ENCODE measurements at places on chromosomes 2 and 18.

- no peak for DNase-seq
These were observed 61.2 kb upstream of the RAB27B start for GRCh38 chr18:54767098-54767497.

- DNase-seq: no peak
These were observed 1.2 kb downstream of the CPO start for GRCh38 chr2:206940546-206940945.

- no peak for DNase-seq
These were observed 847.9 kb downstream of the ERBB4 start for GRCh38 chr2:211690736-211691135.

DNA sequence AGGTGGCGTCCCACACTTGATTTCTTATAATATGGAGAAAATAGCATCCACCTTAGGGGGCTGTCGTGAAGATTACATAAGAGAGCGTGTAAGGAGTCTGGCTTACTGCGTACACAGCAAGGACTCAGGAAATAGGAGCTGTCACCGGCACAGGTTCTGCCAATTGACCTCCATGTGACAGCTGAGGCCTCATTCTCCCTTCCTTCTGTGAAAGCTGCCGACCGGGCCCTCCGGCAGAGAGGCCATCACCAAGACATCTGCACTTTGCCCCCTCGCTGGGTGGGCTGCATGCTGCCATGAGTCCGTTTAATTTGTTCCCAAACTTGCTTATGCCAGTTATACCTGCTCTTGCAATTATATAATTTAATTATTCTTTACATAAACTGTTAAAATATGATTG lies 27.7 kb downstream of the HS1BP3 start:
- DNase-seq: no peak

DNA sequence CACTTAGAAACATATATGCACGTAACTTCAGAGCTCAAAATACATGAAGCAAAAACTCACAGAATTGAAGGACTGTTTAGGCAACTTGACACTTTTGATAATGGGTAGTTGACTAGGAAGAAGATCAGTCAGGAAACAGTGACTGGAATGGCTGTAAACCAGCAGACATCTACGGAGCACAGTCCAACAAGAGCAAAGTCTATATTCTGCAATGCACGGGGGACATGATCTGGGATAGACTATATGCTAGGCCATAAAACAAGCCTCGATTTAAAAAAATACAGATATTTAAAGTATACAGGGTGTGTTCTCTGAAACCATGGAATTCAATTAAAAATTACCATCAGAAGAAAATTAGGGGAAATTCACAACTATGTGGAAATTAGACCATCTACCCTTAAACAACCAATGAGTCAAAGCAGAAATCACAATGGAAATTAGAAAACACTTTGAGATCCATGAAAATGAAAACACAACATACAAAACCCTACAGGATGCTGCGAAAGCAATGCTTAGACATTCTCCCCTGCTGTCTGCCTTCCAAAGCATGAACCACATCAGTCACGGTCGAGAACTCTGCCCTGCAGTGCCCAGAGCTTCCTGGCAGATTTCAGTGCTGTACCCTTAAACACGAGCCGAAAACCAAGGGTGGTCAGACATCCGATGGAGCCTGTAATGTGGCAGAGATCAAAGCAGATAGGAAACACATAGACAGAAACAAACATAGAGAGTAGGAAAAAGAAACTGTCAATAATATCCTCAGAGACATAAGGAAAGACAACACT lies 651.9 kb upstream of the HS6ST1 start:
- DNase-seq: no peak

- no peak for DNase-seq
These were observed 61.3 kb downstream of the ATL2 start for GRCh38 chr2:38315707-38316333.

- no peak for DNase-seq
These were observed 7.3 kb downstream of the IL36G start for GRCh38 chr2:112985090-112985489.

DNA sequence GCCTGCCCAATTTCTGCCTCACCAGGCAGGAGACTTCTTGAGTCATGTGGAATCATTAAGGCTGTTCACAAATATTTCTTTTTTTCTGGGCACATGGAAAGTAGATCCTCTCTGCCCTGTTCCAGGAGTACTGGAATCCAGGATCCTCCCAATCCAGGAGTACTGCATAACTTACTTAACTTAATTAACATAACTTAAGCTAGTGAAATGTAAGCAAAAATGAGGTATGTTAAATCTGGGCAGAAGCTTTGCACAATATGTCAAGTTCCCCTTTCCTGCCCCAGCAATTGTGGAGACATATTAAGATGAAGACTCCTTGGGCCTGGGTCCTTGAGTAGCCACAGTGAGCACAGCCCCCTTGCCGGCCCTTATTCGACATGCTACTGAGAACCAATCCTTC lies 3.2 kb downstream of the CD207 start:
- DNase-seq: no peak

GRCh38 chr18:32918692-32919250 lies 145.9 kb upstream of the KLHL14 start:
- DNase-seq: no peak

- DNase-seq: no peak
These were observed 407.0 kb downstream of the SUCLG1 start for GRCh38 chr2:84052043-84052442.

GRCh38 chr2:47005687-47006086 lies 90.1 kb upstream of the MCFD2 start:
- DNase-seq: no peak

DNA sequence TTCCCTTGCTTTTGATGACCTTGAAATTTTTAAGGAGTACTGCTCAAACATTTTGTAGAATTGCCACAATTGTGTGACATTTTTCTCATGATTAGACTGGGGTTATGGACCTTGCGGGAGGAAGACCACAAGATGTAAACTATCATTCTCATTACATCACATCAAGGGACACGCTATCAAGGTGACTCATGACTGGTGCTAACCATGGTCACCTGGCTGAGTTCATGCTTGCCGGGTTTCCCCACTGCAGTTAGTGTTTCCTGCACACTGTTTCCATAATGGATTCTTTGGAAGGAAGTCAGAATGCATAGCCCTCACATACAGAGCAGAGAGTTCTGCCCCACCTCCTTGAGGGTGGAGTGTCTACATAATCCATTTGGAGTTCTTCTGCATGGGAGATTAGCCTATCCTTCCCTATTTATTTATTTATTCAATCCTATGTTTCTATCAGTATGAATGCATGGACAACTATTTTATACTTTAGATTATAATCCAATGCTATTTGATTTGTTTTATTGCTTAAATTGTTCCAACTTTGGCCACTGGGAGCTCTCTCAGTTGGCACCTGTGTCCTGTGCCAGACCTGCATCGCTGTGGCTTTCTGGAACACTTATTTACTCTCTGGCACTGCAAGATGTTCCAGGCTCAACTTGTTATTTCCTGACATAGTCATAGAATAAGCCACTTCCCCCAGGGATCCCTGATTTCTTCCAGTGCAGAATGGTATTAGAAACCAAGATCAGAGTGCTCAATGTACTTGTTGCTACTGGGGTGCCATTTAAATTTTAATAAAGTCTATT lies 6.0 kb downstream of the MC2R start:
- DNase-seq: no peak

DNA sequence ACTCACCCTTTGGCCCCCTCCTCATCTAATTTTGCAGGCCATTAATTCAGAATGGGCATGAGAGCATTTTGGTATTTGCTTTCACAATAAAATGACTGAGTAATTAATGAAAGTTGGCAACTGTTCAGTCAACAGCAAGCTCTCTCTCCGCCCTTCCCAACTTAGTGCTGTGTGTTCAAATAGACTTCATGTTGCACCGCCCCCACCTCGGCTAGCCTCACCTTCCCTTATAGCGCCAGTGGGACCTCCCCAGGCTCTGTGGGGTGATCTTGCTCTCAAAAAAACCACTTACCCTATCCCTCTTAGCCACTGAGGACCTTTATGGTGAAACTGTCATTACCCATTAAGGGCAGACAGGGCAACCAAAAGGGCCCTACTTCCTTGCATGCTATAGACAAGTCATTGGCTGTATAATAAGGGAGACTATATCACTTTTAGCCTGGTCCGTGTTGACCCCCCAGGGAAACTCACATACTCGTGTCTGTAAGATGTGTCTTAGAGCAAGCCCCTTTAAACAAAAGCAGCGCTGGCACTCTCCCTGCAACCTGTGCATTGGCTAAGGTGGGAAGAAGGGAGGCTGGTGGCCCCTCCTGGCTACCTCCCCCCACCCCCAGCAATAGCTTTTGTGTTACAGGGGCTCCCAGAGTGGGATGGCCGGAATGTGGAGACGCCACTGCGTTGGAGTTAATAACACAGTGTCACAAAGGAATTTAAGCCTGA lies 15.2 kb downstream of the EN1 start:
- DNase-seq: no peak

- no peak for DNase-seq
These were observed 61.5 kb upstream of the CTIF start for GRCh38 chr18:48477348-48477747.

DNA sequence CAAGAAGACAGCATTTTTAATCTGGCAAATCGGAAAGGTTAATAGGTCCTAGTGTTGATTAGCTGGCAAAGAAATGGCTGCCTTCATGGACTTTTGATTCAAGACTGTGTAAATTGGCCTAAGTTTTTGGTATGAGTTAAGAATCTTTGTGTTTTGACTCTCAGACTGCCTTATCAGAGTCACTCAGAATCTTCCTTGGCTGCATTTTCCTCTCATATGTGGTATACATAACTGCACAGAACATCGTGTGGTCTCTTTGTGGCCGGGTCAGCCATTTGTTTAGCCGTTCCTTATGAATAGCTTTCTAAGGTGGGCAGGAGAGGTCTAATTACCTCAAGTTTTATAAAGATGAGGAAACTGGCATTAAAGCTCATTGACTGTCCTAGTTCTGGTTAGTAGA lies 30.1 kb downstream of the CAB39 start:
- no peak for DNase-seq

- no peak for DNase-seq
These were observed 16.0 kb downstream of the SLC66A2 start for GRCh38 chr18:79935499-79935898.

- no peak for DNase-seq
These were observed 109.8 kb downstream of the PARD3B start for GRCh38 chr2:204655101-204655500.

DNA sequence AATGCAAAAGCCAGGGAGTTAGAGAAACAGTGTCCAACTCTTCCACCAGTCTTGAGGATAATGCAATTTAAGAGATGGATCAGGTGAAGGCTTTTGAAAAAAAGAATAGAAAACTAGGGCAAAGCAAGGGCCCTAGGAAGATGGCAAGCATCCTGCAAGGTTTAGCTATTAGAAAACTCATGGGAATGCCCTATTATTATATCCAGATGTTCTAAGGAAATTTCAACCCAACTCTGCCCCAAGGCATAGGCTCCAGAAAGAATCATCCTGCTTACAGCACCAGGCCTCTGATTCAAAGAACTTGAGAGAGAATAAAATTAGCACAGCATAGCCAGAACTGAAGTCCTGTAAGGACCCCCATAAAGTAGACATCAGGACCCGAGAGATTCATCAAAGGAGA lies 68.1 kb downstream of the EN1 start:
- DNase-seq: no peak

DNA sequence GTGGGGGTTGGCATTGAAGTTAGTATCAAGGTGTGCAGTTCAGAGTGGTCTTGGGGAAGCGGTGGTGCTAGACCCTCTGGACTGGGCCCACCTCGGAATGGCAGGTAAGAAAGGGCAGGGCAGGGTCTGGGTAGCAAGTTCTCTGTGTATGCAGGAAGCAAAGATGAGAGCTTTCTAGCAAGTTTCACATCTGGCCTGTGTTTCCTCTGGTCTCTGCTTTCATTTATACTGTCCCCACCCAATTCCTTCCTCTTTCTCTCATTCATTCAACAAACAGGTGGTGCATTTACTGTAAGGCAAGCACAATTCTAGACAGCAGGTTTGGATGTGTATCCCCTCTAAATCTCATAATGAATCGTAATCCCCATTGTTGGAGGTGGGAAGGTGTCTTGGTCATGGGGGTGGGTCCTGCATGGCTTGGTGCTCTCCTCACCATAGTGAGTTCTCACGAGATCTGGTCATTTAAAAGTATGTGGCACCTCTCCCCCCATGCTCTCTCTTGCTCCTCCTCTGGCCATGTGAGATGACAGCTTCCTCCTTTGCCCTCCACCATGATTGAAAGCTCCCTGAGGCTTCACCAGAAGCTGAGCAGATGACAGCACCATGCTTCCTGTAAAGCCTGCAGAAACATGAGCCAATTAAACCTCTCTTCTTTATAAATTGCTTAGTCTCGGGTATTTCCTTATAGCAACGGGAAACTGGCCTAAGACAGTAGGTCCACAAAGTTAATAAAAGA lies 51.8 kb downstream of the PKDCC start:
- no peak for DNase-seq

DNA sequence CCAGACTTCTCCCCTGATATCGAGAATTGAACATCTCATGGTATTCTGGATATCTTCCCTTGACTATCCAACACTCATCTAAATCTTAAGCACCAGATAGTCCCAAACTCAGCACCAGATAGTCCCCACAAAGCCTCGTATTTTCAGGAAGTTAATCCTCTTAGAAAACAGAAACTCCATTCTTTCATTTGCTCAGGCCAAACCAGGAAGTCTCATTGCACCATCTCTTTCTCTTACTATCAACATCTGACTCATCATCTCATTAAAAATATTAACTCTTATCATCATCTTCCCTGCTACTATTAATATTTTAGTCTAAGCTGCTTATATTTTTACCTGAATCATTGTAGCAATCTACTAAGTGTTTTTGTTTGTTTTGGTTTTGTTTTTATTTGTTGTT lies 286.4 kb downstream of the GALNT13 start:
- no peak for DNase-seq

DNA sequence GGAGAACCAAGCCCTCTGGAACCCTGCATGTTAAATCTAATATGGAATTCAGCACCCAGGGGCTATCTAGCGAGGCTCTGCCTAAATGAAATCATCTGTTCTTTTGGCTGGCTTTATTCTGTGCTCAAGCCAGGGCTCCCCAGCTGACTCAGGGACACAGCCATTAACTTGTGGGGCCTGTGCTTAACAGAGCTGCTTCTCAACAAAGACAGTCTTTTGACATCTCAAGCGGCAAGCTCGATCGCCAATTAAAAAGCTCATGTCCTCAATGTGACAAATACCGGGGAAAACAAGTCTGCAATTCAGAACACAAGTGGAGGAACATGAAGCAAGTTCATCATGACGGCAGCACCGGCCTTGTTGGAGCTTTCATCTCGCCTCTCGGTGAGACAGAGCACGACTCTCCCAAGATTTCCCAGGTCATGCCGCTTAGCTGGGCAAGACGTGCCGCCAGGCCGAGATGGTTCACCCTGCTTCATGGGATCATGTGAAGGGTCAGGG lies 64.9 kb downstream of the KLHL29 start:
- no peak for DNase-seq

- DNase-seq: no peak
These were observed 55.5 kb upstream of the BIN1 start for GRCh38 chr2:127162261-127163089.

DNA sequence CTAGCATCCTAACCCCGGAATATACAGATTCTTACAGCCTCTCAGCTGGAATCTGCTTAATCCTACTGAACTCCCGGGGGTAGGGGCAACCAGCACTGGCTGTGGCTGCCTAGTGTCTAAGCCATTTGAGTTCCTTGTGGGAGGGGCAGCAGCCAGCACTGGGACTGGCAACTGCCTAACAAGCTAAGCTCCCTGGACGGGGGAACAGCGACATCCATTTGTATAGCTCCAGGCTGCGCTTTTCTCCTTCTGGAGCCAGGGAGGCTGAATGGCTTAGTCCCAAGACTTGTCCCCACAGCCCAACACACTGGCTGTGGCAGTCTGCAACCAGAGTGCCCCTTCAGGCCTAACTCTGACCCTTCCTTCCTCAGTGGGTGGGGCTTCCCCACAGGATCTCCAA lies 787.2 kb downstream of the METTL4 start:
- no peak for DNase-seq

Data from stimulated activated CD8-positive, alpha-beta memory T cell treated with anti-CD3 and anti-CD28 coated beads, Interleukin-15, amount 100 ng/mL, for 48 hours (primary cell).